ENCODE measurements at places on chromosomes 2 and 18. TPM values are rescaled to one million over a fixed set of nuclear protein-coding genes. Genes with fewer than 3 reads are reported as not detected.

The ZNF804A gene
- 0.53 TPM for polyA plus RNA-seq

The SFT2D3 gene
- 4.3 TPM for polyA plus RNA-seq

The IL1RL2 gene
- 1.2 TPM for polyA plus RNA-seq

The NFU1 gene
- polyA plus RNA-seq, result 58.8 TPM

The ANO7 gene
- 0.48 TPM for polyA plus RNA-seq

The TMEM127 gene
- 48.2 TPM for polyA plus RNA-seq

GRCh38 chr2:95343429-95344214 lies 46.5 kb downstream of the KCNIP3 start:
- no peak for DNase-seq
- H3K4me1 ChIP-seq, result peaks cover 11% of the 10 kb centered on the region
- H3K4me3 ChIP-seq, result no peak overlapping the region

DNA sequence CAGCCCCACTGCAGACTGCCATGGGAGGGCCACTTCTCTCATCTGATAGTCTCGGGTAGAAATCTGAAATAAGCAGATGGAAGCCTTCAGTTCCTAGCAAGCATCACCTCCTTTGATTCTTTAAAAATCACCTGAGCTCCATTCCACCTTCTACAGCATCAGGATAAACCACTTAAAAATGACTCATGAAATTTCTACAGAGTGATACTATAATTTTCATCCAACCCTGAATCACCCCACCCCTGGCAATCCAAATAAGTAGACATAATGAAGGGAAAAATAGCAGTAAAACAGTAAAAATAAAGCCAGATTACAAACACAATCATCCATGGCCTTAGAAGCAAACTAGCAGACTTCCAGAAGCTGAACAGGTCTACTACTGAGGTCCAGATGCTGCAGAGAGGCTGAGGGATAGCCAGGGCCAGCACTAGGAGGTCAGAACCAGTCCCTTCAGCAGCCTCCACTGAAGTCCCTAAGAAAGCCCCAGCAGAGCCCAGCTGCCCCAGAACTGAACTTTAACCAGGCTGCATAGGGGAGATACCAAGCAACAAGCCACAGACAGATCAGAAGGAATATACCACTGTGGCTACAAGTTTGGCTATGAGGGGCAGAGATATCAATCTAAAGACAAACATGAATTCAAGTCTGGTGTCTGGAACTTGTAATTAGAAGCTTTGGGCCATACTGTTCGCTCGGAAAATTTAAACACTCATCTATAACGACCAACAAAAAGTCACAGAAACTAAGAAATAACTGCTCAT lies 54.7 kb upstream of the RNU4ATAC start:
- peaks cover 48% of the 10 kb centered on the region for H3K4me1 ChIP-seq
- no peak for DNase-seq
- H3K27me3 ChIP-seq, result no peaks in the 10 kb centered on the region
- H3K4me3 ChIP-seq, result no peak overlapping the region

GRCh38 chr2:100628506-100628905 lies 65.7 kb downstream of the PDCL3 start:
- no peaks in the 10 kb centered on the region for H3K4me1 ChIP-seq
- H3K4me3 ChIP-seq, result no peak overlapping the region
- H3K27ac ChIP-seq, result no peak overlapping the region
- no peaks in the 10 kb centered on the region for H3K27me3 ChIP-seq
- no peak for DNase-seq

DNA sequence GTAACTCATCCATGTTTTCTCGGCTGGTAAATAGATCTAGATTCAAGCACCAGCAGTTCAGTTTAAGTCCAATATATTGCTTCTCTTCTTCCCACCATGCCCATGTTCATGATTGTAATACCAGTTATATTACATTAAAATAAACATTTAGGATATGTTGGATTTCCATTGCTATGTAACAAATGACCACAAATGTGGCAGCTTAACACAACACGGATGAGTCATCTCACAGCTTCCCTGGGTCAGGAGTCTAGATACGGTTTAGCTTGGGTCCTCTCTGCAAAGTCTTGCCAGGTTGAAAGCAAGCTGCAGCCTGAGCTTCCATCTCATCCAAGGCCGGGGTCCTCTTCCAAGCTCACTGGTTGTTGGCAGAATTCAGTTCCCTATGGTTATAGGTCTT lies 39.4 kb upstream of the SMAD2 start:
- no peak overlapping the region for H3K4me3 ChIP-seq
- DNase-seq, result no peak
- H3K36me3 ChIP-seq, result no peaks in the 10 kb centered on the region
- no peaks in the 10 kb centered on the region for H3K27me3 ChIP-seq
- no peaks in the 10 kb centered on the region for H3K4me1 ChIP-seq

- no peaks in the 10 kb centered on the region for H3K4me1 ChIP-seq
- H3K27me3 ChIP-seq, result no peaks in the 10 kb centered on the region
- H3K27ac ChIP-seq, result no peak overlapping the region
- H3K4me3 ChIP-seq, result no peak overlapping the region
- H3K36me3 ChIP-seq, result peaks cover 71% of the 10 kb centered on the region
These were observed 66.4 kb downstream of the COA5 start for GRCh38 chr2:98541906-98542305.

DNA sequence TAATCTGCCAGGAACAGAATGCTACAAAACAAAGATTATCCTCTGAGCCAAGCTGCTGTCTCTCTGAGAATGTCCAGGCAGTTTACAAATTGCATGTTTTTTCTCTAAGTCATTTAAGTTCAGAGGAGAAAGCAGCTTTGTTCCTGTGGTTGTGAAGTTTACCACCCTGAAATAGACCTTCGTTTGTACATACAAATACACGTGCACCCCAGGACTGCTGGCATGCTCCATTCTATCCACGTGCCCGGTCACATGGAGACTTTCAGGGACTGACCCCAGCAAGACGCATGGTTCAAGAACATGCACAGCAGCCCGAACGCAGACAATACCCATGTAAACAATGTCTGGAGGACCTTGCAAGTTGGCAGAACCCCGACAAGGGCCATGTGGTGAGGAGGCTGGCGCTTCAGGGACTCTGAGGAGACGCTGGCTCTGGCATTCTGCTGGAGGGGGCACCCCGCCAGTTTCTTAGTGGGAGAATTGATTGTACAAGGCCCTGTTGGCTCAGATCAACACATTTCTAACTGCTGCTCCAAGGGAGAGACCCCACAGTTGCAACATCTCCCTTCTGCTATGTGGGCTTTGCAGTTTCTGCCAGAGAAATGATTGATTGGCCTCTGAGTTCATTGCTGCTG lies 33.3 kb downstream of the FAM178B start:
- no peaks in the 10 kb centered on the region for H3K4me1 ChIP-seq
- H3K27ac ChIP-seq, result no peak overlapping the region
- H3K36me3 ChIP-seq, result no peaks in the 10 kb centered on the region
- H3K4me3 ChIP-seq, result no peak overlapping the region
- no peaks in the 10 kb centered on the region for H3K27me3 ChIP-seq

GRCh38 chr18:27627927-27628326 lies 442.8 kb upstream of the CHST9 start:
- no peak for DNase-seq
- no peaks in the 10 kb centered on the region for H3K4me1 ChIP-seq
- no peaks in the 10 kb centered on the region for H3K27me3 ChIP-seq
- no peak overlapping the region for H3K4me3 ChIP-seq
- no peak overlapping the region for H3K27ac ChIP-seq

- no peaks in the 10 kb centered on the region for H3K36me3 ChIP-seq
- peak; percentile 26 for DNase-seq
- no peaks in the 10 kb centered on the region for H3K27me3 ChIP-seq
- H3K27ac ChIP-seq, result no peak overlapping the region
These were observed 126.9 kb downstream of the PRKRA start for GRCh38 chr2:178324077-178324476.

- DNase-seq, result no peak
- H3K4me3 ChIP-seq, result no peak overlapping the region
- H3K27me3 ChIP-seq, result no peaks in the 10 kb centered on the region
- no peaks in the 10 kb centered on the region for H3K36me3 ChIP-seq
- no peaks in the 10 kb centered on the region for H3K4me1 ChIP-seq
These were observed 2036.5 kb upstream of the CELF4 start for GRCh38 chr18:39602131-39602530.

GRCh38 chr2:32277363-32277673 lies 386 bp upstream of the YIPF4 start:
- peaks cover under 1% of the 10 kb centered on the region for H3K36me3 ChIP-seq
- no peak for DNase-seq
- no peaks in the 10 kb centered on the region for H3K4me1 ChIP-seq
- H3K4me3 ChIP-seq, result peak overlapping the region; percentile 99
- peak overlapping the region; percentile 66 for H3K27ac ChIP-seq

DNA sequence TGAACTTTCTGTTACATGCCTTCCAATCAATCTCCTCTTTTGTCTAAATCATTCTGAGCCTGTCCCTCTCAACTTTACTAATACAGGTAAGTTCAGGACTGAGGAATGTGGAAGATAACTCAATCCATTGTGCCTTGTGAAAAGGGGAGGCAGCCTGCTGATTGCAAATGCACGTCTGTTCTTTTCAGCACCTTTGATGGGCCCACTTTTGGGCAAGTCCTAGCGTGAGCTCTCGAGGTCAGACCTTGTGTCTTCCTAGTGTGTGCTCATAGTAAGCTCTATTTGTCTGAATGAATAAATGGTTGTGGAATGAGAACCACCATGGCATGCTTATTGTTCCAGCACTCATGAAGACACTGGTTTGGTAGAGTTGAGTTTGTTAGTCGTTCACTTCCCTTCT lies 50.4 kb upstream of the REL start:
- no peak for DNase-seq
- H3K4me3 ChIP-seq, result no peak overlapping the region
- H3K36me3 ChIP-seq, result no peaks in the 10 kb centered on the region

DNA sequence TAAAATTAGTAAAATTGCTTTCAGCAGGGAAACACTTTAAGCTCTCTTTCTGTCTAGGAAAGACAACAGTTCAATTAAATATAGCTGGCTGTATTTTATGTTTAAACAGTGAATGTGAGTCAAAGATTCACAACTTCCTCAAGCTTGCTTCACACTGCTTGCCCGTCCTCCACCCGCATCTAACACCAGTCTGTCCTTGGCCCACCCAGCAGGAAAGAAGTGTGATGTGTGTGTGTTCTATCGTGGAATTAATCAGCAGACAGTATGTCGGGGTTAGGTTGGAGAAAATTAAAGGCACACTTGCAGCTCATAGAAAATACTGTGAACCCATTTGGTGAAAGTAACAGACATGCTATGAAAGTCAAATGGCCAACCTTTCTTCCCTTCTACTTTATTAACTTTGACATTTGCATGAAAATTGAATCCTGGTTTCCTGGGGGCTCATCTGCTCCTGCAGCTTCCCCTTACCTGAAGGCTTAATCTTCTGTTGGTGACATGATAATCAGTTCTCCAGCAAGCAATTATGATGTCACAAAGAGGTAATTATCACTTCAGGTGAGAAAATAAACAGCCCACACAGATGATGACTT lies 182.0 kb downstream of the UXS1 start:
- H3K36me3 ChIP-seq, result no peaks in the 10 kb centered on the region
- no peak overlapping the region for H3K27ac ChIP-seq
- no peak for DNase-seq
- no peaks in the 10 kb centered on the region for H3K4me1 ChIP-seq
- no peak overlapping the region for H3K4me3 ChIP-seq

- no peak overlapping the region for H3K27ac ChIP-seq
- DNase-seq, result no peak
- H3K4me1 ChIP-seq, result no peaks in the 10 kb centered on the region
These were observed 58.9 kb upstream of the LINC00305 start for GRCh38 chr18:64207820-64208219.

GRCh38 chr2:66582987-66583880 lies 148.3 kb downstream of the MEIS1 start:
- H3K4me1 ChIP-seq, result peaks cover 15% of the 10 kb centered on the region
- H3K36me3 ChIP-seq, result no peaks in the 10 kb centered on the region
- no peaks in the 10 kb centered on the region for H3K27me3 ChIP-seq
- no peak overlapping the region for H3K4me3 ChIP-seq
- peak overlapping the region; percentile 89 for H3K27ac ChIP-seq

DNA sequence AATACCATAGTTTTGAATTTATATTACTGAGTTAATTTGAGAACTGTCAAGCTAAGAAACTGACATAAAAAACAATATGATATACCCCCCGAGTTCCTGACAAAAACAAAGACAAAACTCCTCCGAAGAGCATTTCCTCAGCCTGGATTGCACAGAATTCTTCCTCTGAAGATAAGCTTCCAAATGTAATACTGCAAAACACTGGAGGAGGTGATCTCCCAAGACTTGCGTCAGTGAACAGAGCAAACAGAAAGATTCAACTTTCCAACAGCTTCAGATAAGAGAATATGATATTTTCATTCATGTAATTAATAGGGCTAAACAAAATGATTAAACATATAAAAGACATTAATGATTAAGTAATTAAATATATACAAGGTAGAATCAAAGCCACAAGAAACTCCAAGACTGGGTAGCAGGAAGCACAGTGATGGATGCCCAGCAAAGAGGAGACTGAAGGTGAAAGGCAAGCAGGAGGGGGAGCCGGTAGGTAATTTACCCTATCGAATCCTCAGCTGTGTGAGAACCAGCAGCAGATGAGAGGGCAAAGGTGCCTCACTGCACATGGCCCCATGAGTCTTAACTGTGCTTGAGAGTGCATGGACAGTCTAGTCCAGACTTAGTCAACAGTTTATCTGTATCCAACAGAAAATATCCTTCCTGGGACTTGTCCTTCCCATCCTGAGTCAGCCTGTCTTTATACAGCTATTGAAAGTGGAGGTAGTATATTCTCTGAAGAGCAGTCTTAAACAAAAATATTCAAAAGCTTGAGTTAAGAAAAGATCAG lies 18.3 kb upstream of the SERPINB3 start:
- H3K27me3 ChIP-seq, result no peaks in the 10 kb centered on the region
- H3K4me1 ChIP-seq, result no peaks in the 10 kb centered on the region
- no peak overlapping the region for H3K4me3 ChIP-seq

All from adrenal gland (tissue), 19 donors.